Inflammatory macrophage treated with lipopolysaccharide for 1 hour (primary cell): ENCODE measurements at places on chromosomes 4 and X.

- no peak for DNase-seq
These were observed 166.1 kb downstream of the BCOR start for GRCh38 chrX:39931529-39932282.

DNA sequence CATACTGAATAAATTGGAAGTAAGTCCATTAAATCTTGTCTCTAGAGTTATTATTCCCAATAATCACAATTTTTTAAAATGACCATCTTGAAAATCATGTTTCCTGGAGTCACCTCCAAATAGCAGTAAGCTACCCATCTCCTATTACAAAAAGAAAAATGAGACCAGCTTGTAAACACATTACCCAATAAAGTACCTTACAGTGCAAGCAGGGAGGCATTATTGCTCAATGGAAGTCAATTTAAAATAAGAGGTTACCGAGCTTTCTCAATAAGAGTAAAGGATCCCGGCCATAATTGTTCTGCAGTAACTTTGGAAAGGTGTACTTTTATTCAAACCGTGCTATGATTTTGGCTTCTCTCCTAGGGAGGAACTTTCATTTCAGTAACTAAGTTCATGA is 78.0 kb downstream of the DMD start:
- no peak for DNase-seq

DNA sequence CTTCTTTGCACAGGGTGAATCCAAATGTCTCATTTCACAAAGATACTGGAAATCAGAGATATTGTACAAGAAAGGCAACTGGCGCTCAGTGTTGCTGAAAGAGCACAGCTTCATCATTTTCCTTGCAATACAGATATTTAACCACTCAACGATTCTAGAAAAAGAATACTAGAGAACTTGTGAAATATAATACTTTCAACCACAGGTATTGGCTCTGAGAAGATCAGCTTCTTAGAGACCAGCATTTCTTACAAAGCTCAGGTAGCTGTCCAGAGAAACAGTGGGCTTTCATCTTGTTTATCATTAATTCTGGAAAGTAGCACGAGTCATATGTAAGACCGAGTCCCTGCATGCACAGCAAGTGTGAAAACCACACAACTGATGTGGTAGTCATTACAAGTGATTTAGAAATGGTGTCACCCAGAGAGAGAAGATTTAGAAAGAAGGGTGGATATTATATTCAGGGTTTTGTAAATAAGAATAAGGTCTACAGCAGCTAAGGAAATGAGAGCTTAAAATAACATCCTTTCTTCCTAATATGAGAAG is 7.8 kb upstream of the PPARGC1A start:
- no peak for DNase-seq

GRCh38 chrX:22026731-22027130 is 5.4 kb upstream of the PHEX start:
- no peak for DNase-seq

GRCh38 chrX:7115557-7115956 is 32.0 kb upstream of the STS start:
- no peak for DNase-seq

DNA sequence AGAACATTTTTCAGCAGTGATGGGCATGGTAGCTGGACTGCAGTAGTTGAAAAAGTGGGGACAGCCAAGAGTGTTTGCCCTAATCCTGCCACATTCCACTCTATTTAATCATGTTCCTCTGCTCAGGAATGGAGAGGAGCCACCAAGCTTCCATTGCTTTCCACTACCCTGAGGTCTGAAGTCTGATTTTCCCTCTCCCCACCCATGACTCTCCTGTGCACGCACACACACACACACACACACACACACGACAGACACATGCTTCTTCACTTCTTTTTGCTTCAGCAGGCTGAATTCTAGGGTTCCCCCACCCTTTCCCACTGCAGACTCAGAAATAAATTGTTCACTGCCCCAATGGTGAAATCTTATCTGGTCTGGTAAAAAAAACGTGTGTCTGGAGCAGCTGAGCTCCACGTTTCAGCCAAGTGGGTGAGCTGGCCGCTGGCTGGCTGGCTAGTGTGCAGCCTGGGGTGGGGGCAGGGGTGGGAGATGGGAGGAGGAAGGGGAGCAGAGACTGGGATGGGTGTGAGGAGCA is 142.7 kb upstream of the NALF2 start:
- no peak for DNase-seq

- DNase-seq, result no peak
These were observed 355 bp downstream of the SCML1 start for GRCh38 chrX:17737710-17737985.

- no peak for DNase-seq
These were observed 40.5 kb upstream of the ARSJ start for GRCh38 chr4:114019969-114020358.

- no peak for DNase-seq
These were observed 66.0 kb downstream of the CBLL2 start for GRCh38 chrX:22338740-22339139.

DNA sequence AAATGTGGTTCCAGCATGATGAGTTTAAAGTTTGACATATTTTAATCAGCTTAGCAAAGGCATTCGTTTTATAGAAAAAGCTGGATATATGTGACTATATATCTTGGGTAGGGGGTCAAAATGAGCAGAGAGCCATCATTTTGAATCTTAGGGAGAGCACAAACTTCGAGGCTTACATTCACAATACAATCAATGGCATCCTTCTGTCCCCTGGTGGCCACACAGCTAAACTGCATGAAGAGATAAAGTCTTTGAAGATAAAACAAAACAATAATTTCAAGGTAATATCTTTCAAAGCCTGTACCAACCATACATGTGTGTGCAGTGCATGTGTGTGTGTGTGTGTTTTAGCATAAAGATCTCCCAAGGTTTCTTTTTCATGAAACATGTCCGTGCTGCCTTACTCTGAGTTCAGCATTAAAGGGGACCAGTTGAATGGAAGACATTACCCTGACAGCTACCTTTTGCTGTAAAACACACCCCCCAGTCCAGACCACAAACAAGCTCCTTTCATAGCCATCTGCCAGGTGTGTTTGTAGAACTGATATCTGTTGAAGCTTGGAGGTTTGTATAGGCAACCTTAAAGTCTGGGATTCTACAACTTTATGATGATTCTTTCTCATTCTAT is 22.0 kb downstream of the DYNLT3 start:
- DNase-seq, result no peak

- DNase-seq, result no peak
These were observed 51.4 kb downstream of the MED28 start for GRCh38 chr4:17665852-17666251.

DNA sequence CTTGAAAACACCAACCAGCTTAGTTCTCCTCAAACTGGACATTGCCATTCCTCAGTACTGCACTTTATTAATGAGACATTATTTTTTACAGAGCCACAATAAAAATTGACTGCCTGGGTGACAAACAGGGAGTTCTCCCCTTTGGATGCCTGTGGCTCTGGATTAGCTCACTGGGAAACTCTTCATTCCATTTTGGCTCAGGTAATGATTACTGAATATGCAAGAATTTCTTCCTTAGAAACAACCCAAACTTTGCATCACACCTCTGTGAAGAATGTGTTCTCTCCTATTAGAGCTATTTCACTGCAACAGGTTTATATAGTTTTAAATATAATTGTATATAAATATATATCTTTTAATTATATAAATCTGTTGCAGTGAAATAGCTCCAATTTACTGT is 2065.8 kb downstream of the ARAP2 start:
- no peak for DNase-seq

DNA sequence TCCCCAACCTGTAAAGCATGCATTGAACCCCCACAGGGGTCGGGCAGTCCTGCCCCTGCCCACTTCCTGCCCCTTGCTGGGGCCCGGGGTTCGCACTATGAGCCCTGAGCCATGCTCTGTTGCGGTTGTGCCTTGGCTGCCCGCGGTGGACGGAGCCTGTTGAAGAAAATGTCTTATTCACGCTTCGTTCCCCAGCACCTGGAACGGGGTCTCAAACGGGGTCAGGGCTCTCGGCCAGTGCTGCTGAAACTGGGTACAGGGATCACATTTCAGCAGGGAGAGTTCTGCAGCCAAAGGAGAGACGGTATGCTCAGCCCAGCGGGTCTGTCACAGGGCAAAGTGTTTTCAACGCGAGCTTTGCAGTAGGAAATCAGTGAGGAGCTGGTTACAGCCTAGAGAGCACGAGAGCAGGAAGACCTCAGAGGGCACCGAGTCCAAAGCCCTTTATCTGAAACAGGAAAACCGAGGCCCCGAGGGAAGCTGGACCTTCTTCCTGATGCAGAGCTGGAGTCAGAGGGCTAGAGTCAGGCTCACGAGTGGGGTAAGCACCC is 46.3 kb upstream of the AFAP1 start:
- DNase-seq, result no peak
